ENCODE measurements at places on chromosomes 1 and 21. TPM values are rescaled to one million over a fixed set of nuclear protein-coding genes. Genes with fewer than 3 reads are reported as not detected.

INSRR gene
- not detected for total RNA-seq

GJC2 gene
- total RNA-seq, result 2.6 TPM

TFAP2E gene
- total RNA-seq, result 3.2 TPM

AQP10 gene
- not detected for total RNA-seq

DLGAP3 gene
- total RNA-seq, result 0.81 TPM

RRAGC gene
- 24.8 TPM for total RNA-seq

NUF2 gene
- 3.5 TPM for total RNA-seq

SCCPDH gene
- total RNA-seq, result 11.7 TPM

DMBX1 gene
- total RNA-seq, result not detected

ANGPTL3 gene
- total RNA-seq, result not detected

SLC25A34 gene
- 3.5 TPM for total RNA-seq

DNA sequence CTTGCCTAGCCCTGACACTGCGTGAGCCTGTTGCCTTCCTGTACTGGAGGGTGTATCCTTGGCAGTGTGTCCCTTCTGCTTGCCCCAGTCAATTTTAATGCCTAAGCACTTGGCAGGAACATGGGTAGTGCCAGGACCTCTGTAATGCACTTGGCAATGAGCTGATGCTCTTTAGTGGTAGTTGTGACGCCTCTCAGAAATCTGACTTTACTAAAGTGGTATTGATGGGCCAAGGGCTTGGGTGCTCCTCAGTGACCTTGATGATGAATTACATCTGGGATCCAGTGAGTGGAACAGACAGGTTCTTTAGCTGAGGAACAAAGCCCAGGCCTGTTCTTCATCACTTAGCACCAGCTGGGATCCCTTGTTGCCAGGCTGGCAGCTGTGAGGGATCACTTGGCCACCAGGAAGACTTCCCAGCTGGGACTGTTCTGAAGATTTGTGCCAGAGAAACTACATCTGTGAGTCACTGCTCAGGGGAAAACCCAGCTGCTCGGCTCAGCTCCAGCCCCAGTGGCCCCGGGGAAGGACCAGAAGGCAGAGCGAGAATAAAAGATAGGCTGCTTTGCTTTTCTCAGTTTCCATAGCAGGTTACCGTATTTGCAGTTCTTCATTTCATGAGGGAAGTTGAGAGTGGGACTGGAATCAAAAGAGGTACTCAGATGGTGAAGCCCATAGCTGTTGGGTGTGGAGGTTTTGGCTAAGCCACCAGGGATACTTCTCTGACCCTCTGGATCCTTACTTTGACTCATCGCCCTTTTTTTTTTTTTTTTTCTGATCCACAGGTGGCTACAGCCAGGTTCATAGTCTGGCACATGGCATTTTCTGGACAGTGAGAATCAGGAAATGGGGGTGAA lies 28.5 kb upstream of the KCNA2 start:
- peak; percentile 26 for DNase-seq

DNA sequence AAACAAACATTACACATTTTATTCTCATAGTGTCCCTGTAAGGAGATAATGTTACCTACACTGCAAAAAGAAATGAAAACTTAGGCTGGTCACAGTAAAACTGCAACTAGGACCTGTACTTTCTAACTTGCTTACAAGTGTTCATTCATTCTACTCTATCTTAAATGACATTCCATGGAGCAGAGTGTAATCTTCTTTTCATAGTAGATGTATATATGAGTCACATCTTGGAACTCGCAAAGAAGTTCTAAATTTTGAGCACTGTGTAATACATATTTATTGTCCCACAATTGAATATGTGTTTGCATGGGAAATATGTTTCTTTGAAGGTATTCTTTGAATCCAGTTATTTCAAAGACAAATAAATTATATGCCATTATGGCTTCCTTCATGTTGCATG lies 1258.5 kb upstream of the ADGRL2 start:
- DNase-seq, result no peak

DNA sequence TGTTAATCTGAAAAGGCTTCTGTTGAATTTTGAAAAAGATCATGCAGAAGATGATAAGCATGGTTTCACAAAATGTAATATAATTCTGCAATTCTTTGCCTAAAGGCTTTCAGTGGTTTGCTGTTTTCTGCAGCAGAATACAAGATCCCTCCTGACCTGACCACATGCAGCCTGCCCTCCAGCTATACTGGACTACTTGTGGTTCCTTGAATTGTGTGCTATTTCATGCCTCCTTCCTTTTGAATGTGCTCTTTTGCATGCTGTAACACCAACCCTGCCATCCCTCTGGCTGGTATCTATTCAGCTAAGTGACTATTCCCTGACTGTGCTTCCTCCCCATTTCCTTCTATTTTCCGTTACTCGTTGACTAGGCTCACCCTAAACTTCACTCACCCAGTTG lies 55.5 kb downstream of the CACNA1E start:
- no peak for DNase-seq

DNA sequence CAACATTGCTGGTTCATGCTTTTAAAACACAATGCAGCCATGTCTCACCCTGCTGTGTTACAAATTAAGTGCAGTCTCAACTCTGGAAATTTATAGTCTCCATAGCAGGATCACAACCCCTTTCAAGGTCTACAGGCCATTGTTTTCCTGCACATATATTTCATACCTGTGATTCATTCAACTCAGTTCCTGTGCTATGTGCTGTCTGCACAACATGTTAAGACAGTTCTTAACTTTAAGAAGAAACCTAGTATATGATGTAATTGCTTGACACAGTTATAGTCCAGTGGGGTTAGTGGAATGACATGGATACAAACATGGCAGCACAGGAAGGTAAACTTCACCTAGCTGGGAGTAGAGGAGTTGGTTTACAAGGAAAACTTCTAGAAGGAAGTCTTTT lies 106.4 kb downstream of the IFI44 start:
- no peak for DNase-seq

DNA sequence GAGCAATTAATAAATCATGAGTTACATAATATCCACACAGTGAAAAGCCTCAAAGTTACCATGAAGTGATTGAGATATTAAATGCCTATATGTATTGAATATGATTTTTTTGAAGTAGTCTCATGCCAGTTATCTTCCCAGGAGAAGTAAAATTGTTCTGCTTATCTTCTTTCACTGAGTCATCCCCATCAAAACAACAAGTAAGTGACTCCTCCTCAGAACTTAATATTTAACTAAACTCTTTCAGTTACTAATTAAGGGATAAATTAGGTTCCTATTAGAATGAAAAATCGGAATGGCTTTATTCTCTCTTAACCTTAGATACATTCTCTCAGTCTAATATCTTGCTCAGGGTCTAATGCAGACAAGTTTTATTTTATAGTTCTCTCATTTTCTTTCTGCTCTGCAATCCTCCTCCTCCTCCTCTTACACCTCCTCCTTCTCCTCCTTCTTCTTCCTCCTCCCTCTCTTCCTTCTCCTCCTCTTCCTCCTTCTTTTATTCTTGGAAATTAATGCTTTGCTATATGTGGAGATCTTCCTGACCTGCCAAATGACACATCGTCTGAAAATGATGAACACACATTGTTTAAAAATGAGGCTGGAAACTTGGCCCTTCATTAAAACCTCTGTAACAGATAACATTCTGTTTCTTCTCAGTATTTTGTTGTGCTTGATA lies 110.9 kb downstream of the RUNX1 start:
- no peak for DNase-seq

DNA sequence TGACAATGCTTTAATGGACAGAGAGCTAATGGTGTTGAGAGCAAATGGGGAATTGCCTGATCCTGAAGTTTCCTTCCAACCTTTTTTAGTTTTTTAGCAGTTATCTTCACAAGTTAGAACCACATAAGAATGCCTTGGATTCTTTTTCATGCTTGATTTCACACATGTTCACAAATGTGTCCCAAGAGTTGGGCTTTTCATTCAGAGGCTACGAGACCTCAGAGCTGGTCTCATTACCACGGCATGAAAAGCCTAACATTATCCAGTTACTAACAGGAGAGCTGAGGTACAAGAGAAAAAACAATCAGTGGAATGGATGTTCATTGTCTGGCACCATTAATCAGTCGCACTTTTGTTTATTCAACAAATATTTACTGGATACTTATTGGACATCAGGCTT lies 340.6 kb downstream of the ZNF326 start:
- no peak for DNase-seq

- DNase-seq, result no peak
These were observed 63.3 kb upstream of the ADGRL4 start for GRCh38 chr1:79069828-79070227.

GRCh38 chr1:9119745-9120144 lies 9.2 kb downstream of the GPR157 start:
- no peak for DNase-seq

- no peak for DNase-seq
These were observed 456 bp downstream of the PTPN14 start for GRCh38 chr1:214550857-214551435.

DNA sequence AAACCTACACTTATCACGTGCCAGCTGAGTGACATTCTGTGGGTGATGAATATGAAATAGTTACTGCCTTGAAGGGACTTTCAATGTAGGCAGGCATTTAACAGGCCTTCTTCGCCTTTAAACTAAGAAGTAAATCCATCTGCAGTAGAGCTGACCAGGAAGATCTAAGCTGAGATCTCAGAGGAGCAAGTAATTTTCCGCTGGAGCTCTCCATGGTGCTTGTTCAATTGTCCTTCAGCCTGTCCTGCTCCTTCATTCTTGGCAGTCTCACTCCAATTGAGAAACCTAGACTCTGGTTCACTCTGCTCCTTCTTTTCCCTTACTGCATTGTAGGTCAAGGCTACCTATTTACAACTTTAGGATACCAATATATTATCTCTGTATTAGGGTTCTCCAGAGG lies 183.5 kb downstream of the HMCN1 start:
- no peak for DNase-seq

DNA sequence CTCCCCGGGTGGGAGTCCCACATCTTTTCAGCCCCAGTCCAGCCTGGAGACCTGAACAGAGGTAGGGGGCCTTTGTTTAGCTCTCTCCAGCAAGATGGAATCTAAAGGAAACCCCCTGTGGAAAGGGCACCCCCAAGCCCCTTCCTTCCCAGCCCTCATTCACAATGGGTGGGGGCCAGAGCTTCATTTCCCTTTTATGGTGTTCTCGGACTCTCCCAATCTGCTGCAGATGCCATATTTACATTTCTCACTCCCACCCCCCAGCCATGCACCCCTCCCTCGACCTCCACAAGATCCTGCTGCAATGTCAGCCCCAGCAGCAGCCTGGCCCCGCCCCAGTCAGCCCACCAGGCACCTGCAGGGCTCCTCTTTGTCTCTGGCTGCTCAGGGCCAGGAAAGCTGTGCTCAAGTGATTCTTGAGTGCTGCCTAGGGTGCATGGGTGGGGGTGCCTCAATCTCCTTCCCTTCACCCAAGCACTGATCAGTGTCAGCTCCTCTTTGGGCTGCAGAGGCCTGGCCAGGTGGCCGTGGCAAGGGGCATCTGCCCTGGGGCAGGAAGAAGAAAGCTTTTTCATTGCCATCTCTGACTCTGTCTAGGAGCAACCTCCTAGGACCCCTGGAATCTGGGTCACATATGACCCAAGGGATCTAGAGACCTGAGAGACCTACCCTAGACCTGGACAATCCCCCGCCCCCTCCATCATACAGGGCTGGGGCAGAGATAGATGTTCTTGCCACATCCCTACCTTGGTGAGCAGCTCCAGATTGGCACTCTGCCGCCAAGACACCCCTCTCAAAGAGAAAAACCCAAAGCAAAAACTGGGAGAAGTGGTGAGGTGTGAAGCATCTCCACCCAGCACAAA lies 1.7 kb downstream of the KIF21B start:
- DNase-seq, result peak; percentile 58

GRCh38 chr1:155379631-155380090 lies 59.0 kb downstream of the RUSC1 start:
- DNase-seq, result no peak

GRCh38 chr1:8122477-8123407 lies 96.6 kb upstream of the ERRFI1 start:
- no peak for DNase-seq
